ENCODE measurements at places on chromosomes 12 and 14.

GRCh38 chr14:63180011-63180410 lies 24.2 kb upstream of the RHOJ start:
- DNase-seq: no peak

DNA sequence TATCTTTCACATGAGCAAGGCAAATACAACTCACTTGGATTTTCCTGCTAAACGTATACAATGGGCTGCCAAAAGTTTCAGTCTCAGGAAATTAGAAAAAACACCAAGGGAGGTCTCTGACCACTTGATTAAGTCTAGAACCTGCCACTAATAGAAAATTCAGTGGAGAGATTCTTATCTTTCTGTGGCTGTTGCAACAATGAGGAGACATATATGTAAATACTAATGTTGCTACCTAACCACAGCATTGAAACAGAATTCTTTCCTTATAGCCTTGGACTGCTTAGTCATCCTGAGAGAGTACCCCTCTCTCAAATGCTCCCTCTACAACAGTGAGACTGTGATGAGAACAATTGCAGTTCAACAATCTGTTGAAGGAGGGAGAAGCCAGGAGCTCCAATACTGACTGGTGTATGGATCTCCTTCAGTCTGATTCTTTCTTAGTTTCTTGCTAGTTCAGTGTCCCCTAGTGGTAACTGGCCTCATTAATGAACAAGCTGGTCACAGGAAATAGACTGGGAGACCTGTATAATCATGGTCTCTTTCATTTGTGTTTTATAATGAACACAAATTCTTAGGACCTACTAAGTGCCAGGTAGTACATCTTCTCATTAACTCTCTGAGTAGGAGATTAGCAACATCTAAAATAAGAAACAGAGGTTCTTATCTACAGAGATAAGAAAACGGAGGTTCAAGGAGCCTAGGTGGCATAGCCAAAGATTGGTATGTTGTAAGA lies 164.5 kb downstream of the SLC38A4 start:
- peak; percentile 17 for DNase-seq

DNA sequence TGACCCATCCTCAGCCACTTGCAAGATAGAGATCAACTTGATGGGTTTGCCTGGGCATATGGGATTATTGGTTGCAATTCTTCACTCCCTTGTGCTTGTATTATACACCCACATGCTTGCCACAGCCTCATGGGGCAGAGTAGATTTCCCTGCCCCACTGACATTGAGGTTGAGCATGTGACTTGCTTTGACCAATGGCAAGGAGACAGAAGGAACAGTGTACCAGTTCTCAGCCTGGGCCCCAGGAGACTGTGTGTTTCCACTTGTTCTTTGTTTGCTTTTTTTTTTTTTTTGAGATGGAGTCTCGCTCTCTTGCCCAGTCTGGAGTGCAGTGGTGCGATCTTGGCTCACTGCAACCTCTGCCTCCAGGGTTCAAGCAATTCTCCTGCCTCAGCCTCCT lies 31.8 kb downstream of the CALM1 start:
- no peak for DNase-seq

DNA sequence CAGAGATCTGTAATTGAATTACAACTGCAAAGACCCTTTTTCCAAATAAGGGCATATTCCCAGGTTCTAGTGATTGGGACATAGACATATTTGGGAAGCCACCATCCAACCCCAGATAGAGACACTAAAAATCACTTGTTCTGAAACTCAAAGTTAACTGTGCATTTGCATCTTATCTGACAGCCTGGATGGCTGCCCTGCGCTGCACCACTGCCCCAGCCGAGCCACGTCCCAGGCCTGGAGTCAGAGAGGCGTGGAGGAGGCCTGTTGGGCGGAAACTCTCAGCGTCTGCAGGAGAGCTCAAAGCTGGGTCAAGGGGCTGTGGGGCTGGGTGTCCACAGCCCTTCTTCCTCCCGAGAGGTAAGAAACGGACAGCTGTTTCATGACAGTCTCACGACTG lies 124.4 kb downstream of the RIMBP2 start:
- no peak for DNase-seq

GRCh38 chr12:12097891-12098690 lies 27.4 kb downstream of the BCL2L14 start:
- DNase-seq: no peak

- no peak for DNase-seq
These were observed 12.9 kb downstream of the DYRK2 start for GRCh38 chr12:67661311-67662021.

- no peak for DNase-seq
These were observed 103.9 kb downstream of the TGFB3 start for GRCh38 chr14:75877884-75878283.

- DNase-seq: no peak
These were observed 2.8 kb downstream of the TBX5 start for GRCh38 chr12:114403011-114403689.

- DNase-seq: no peak
These were observed 311.0 kb downstream of the ALG10 start for GRCh38 chr12:34333337-34333736.

GRCh38 chr12:16586350-16587109 lies 19.4 kb downstream of the LMO3 start:
- peak; percentile 66 for DNase-seq

GRCh38 chr12:60977966-60978365 lies 1282.2 kb upstream of the USP15 start:
- DNase-seq: no peak

- no peak for DNase-seq
These were observed 30.8 kb upstream of the BATF start for GRCh38 chr14:75491376-75491978.
